ENCODE measurements at places on chromosomes 2 and 18.

DNA sequence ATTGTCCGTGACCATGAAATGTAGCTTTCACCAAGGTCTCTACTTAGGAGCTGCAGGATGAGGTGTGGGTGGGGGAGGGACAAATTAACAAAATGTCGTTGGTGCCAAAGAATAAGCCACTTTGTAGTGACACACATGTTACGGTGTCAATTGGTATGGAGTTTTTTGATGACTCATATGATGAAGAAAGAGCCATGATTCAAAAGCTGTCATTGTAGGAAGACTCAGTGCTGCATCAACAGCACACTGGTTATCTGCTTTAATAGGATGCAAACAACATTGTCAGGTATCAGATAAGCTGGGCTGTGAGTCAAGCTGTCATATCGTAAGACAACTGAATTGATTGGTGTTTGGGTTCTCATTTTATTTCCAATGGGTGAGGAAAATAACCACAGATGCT lies 36.6 kb upstream of the BOD1L2 start:
- no peak for DNase-seq

- DNase-seq: no peak
These were observed 8.7 kb downstream of the CAPG start for GRCh38 chr2:85401464-85401805.

- no peak for DNase-seq
These were observed 766.5 kb downstream of the RNF144A start for GRCh38 chr2:7683708-7684107.

DNA sequence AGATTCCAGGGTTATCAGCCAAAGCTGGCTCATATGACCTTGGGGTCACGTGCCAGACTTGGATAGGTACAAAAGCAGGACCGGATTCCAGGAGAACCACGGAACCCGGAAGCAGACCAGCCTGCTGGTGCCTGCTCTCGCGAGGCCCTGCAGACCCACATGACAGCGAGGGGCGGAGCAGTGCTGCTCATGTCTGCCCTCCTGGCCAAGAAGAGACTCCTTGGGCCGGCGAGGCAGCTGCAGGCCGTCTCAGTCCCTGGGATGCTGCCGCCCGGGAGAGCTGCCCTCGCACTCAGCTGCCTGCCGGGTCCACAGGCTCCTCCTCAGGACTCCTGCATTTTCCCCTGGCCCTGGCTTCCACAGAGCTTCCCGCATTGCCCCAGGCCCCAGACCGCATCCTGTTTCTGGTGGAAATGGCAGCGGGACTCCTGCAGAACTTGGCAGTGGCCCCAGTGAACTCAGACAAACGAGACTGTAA lies 739.5 kb downstream of the SOCS6 start:
- DNase-seq: no peak

DNA sequence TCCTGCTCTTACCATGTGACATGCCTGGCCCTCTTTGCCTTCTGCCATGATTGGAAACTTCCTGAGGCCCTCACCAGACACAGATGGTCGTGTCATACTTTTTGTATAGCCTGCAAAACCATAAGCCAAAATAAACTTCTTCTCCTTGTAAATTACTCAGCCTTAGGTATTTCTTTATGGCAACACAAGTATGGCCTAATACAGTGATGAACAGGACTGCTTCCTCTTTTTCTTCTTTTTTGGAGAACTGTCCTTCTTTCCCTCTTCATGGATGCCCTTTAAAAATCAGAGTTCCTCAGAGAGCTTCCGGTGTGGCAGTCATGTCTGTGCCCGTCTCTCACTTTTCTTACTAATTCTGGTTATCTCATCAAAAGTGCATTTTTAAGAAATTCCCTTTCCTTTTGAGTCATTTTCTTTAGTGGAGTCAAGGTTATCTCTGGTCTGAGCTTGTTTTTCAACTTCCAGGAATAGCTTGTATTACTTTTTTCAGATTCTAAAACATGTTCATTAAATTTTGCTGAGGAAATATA lies 9.2 kb upstream of the IL1A start:
- no peak for DNase-seq

GRCh38 chr2:12424809-12425208 lies 291.9 kb upstream of the TRIB2 start:
- no peak for DNase-seq

DNA sequence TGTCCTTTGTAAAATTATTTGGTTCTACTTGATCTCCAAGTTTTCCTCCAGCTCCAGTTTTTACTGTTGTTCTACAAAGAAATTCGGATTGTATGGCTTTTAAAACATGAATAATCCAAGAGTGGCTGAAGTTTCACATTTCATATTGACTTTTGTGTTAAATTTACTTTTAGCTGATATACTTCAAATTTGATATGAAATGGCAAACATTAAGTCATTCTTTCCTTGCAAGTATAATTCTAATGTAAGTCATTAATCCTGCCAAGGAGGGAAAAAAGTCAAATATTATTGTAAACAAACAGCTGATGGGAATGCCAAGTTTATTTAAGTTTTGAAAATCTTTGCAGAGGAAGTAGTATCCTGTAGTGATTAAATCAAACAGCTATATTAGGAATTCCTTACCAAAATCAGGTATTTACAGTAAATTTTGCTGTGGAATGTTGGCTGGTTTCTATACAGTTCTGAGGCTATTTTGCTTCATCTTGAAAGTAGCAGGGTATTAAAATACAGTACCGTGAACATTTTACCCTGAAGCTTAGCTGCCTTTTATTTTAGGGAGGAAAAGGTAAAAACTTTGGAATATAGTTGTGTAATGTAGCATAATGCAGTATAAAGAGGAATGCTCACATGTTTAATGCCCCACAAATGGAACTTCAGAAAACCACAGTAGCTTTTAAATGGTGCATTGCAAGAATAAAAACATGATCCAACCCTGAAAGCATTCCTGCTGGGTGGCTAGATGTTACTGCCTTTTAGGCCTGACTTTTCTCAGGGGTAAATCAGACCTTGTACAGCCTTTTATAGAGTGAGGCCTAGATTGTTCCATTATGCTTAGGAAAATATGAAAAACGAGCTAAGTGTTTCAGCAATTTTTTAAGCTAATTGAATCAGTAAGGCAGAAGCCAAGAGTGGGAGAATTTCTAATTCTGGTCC lies 62.7 kb upstream of the NT5C1B start:
- peak; percentile 82 for DNase-seq

DNA sequence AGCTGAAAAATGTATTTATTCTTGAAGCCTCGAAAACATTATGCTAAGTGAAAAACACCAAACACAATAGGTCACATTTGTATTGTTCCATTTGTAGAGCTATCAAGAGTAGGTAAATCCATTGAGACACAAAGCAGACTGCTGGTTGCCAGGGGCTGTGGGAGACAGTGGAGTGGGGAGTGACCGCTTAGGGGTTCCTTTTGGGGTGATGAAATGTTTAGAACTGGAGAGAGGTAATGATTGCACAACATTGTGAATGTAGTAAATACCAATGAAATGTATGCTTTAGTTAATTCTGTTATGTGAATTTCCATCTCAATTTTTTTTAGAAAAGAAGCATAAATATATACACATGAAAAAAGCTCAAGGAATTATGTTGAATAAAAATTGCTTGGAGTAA lies 15.8 kb downstream of the KCTD18 start:
- no peak for DNase-seq

GRCh38 chr2:95346738-95347671 lies 49.9 kb downstream of the KCNIP3 start:
- no peak for DNase-seq

DNA sequence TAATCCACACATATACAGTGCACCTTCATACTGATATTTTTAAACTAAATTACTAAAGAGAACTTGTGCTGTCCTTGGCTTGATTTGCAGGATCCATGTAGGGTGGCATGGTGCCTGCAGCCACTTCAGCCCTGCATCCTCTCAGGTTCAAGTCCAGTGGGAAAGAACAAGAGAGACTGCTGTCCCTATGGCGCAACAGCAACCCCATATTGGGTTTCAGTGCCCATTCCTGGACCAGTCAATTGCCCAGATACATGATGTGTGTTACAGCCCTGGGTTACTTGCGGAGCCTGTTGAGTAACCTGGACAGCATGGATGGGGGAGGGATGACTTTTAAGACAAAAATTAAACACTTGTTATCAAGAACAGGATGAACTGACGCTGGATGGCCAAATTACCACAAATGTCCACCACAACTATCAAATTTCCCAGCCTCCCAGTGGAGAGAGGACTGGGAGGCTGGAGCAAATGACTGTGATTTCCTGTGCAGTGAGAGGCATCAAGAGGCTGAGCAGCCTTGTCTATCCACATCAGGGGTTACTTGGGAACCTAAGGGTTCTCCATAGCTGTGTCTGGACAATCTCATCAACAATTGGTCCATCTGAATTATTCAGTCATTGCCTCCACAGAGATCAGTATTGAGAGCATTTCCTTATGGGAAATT lies 162.0 kb downstream of the CAPN13 start:
- no peak for DNase-seq

GRCh38 chr2:20216130-20217025 lies 8.6 kb downstream of the SDC1 start:
- no peak for DNase-seq

DNA sequence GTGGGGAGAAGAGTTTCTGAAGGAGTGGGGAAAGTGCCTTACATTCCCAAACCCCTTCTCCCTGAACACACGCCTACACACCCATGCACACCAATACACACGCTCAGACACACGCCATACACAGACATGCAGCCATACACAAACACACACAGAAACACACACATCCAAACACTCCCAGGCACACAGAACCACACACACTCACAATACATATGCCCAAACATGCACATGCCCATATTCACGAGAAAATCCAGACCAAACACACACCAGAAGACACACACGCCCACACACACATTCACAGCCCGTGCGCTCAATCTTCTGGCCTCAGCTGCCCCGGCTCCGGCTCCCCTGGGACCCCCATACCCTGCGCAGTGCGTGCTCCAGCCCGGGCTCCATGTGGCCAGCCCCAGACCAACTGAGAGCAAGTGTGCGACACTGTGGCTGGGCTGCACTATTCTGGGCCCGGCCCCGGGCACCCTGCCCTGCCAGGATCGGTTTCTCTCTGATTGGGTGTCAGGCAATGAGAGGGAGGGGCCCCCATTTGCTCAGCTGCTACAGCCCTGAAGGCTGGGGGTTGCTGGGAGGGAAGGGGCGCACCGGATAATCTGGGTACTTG lies at the start of gene PRKAG3:
Gene PRKAG3, minus strand, starts transcription at position 426 of the 613 bp plus-strand sequence.
- DNase-seq: no peak

DNA sequence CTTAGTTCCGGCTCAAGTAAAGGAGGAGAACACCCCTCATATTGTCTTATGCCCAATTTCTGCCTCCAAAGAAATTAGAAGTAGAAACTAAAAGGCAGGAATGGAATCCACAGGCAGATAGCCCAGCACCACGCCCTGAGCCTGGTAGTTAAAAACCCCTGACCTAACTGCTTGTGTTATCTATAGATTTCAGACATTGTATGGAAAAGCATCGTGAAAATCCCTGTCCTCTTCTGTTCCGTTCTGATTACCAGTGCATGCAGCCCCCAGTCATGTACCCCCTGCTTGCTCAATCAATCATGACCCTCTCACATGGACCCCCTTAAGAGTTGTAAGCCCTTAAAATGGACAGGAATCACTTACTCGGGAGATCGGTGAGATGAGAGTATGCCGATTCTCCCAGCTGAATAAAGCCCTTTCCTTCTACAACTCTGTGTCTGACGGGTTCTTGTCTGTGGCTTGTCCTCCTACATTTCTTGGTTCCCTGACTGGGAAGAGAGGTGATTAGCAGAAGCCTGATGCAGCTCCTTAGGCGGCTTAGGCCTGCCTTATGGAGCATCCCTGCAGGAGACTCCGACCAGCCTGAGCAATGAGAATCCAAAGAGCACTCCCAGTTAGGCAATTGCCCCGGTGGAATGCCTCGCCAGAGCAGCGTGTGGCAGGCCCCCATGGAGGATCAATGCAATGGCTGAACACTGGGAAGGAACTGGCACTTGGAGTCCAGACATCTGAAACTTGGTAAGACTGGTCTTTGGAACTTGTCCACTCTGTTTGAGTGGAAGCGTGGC lies 362.6 kb upstream of the TCF4 start:
- DNase-seq: no peak

- DNase-seq: no peak
These were observed 270.1 kb downstream of the TFCP2L1 start for GRCh38 chr2:121014876-121015275.

DNA sequence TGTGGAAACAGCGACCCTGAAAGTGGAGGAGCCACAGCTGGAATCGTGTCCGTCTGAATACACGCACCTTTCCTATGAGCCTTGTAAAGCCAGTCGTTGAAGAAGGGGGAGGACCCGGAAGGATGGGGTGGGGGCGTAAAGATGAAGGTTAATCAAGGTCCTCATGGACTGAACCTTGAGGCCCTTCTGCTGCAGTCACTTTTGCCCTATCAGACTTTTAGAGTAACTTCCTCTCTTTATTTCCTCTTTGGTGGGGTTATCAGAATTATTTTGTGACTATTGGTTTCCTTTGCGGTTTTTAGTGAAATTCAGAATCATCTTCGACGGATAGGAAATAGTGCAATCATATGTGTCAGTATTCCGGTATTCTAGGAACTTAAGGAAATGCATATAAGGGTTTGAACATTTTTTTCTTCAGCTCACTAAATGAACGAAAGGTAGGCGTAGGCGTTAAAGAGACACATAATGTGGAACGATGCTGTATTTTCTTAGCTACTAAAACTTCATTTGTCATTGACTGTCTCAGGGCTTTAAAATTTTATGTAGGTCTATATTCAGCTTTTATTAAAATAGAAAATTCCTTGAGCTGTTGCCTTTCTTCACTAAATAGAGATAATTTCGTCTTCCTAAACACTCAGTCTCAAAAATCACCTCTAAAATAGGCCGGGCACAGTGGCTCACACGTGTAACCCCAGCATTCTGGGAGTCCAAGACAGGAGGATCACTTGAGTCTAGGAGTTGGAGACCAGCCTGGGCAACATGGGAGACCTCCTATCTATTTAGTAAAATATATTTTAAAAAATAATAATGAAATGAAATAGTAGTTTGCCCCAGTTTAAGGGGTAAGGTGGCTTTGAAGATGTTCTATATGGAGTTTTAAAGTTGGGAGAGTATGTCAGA lies 1.4 kb upstream of the YES1 start:
- DNase-seq: no peak

DNA sequence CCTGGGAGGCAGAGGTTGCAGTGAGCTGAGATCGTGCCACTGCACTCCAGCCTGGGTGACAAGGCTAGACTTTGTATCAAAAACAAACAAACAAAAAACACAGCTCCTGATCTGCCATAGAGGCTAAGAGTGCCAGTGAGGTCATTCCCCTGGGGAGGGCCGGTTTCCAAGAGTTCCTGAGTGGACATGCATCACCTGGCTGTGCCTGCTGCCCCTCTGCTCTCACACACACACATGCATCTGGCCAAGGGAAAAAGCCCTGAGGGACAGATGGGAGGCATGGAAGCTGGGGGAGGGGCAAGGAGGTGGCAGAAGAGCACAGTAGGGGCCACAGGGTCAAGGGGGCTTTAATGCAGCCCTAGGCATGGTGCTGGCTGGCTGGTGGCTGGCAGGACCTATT lies 60.4 kb downstream of the ZBTB7C start:
- DNase-seq: no peak

DNA sequence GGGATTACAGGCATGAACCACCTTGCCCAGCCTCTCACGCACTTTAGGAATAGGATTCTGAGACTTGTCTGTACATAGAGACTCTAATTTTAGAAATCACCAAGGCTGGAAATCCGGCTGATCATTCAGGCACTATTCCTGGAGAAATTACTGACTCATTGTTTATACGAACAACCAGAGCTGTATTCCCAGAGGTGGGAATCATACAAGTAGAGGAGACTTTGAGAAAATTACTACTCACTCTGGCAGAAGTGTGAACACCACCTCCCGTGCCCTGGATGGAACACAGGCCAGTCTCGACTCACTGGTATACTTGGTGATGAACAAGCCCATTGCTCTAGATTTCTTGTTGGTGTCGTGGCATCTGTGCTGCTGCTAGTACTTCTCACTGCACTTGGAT lies 5.8 kb upstream of the ADNP2 start:
- DNase-seq: peak; percentile 38

- DNase-seq: no peak
These were observed 35.3 kb downstream of the SPRED2 start for GRCh38 chr2:65397122-65397521.
